Activated naive CD4-positive, alpha-beta T cell treated with anti-CD3 and anti-CD28 coated beads, Interleukin-2, amount 50 U/mL, for 16 hours (primary cell): ENCODE measurements at places on chromosomes 5 and 9.

- DNase-seq, result no peak
Measured at GRCh38 chr5:79619854-79620253, 7.6 kb downstream of the TENT2 start.

GRCh38 chr5:94884311-94884710 is 265.8 kb downstream of the SLF1 start:
- no peak for DNase-seq

- DNase-seq, result no peak
Measured at GRCh38 chr5:112077180-112077579, 320.2 kb upstream of the NREP start.

DNA sequence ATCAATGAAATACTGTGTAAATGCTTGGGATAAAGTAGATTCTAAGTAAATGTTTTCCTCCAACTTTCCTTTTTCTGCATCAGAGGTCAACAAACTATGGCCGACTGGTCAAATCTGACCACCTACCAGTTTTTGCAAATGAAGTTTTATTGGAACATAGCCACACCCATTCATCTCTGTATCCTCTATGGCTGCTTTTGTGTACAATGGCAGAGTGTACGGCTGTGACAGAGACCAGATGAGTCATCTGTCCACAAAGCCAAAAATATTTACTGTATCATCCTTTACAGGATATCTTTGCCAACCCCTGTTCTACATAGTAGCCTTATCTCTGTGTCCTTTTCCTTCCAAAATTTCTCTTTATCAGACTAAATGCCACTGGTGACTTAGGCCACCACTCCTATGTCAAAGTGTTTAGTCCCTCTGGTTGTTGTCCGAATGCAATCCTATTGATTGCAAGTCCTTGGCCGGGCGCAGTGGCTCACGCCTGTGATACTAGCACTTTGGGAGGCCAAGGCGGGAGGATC is 218.4 kb upstream of the KLF4 start:
- DNase-seq, result no peak

- DNase-seq, result no peak
Measured at GRCh38 chr5:53820802-53821171, 260.3 kb downstream of the NDUFS4 start.

GRCh38 chr9:101791938-101792337 is 53.5 kb upstream of the GRIN3A start:
- no peak for DNase-seq

- DNase-seq, result no peak
Measured at GRCh38 chr5:90494043-90494442, 19.4 kb downstream of the POLR3G start.

GRCh38 chr9:34256104-34256503 is 73.0 kb downstream of the KIF24 start:
- no peak for DNase-seq

GRCh38 chr5:138929571-138929955 is 54.4 kb upstream of the LRRTM2 start:
- DNase-seq, result no peak

DNA sequence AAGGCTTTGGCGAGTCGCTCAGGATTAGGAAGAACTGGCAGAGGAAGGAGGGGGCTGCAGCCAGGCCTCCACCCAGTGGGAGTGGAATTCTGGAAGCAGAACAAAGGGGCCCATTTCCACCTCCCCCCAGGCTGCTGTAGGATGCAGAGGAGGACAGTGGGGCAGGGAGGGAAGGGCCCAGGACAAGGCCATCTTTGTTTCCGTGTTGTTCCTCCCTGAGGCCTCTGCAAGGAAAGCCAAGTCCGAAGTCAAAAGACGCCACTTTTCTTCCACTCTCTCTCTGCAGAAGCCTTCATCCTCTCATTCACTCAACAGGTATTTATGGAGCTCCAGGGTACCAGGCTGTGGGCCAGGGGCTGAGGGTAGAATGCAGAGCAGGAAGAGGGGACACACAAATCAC is 70.7 kb downstream of the ENTREP1 start:
- no peak for DNase-seq

DNA sequence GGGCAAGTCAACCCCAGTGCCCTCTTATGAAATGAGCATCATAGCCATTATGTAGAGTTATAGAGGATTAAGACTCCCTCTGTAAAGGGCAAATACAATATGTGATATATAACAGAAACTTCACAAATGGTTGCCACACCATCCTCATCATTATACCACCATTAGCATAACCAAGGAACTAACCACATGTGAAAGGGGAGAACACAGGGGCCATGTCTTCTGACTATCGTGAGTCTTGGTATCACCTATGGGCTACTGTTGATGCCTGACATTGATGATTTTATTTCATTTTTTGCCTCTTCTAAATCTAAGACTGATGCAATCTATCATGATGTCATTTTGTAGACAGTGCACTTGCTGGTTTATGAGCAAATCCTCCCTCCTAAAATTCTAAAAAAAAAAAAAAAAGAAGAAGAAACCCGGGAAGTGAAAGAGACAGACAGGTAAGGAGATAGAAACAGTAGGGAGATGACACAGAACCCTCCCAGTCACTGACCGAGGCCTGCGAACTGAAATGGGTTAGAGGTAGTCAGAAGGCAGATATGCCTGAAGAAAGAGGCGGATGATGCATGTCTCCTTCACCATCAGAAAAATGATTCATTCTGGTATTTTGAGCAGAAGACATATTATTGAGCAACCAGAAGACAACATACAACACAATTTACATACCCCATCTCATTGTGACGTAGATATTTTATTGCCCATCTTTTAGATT is 266.0 kb downstream of the DMAC1 start:
- no peak for DNase-seq

DNA sequence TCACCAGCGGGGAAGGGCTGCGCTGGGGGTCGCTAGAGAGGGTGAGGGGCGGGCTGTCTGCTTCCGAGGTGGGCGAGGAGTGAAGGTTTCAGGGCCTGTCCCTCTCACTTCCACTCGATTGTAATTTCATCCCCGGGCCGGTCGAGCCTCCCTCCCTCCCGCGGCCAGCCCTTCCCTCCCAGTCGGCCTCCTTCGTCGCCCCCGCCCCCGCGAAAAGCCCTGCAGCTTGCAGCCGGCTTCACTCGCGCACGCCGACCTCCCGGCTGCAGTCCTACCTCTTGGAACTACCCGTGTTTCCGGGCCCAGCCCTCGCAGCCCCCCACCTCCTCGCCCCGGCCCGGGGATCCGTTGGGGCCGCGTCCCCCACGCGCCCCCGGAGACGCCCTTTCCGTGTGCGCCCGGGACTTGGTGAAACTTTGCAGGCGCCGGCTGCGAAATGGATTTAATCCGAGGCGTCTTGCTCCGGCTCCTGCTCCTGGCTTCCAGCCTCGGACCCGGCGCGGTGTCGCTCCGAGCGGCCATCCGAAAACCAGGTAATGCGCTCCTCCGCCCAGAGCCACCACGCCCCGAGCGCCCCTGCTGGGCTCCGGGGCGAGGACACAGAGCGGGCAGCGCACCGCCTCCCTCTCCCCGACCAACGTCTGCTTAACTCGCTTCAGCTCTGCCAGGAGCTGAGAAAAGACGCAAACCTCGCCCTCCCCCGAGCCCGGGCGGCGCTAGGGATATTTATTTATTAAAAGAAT is at the start of gene EGFLAM:
EGFLAM (plus strand) TSS at position 241 of the 743 bp plus-strand sequence; CDS start at position 437, 196 bp downstream.
- DNase-seq, result peak; percentile 15

- DNase-seq, result no peak
Measured at GRCh38 chr5:5755888-5756287, 333.4 kb downstream of the ICE1 start.

DNA sequence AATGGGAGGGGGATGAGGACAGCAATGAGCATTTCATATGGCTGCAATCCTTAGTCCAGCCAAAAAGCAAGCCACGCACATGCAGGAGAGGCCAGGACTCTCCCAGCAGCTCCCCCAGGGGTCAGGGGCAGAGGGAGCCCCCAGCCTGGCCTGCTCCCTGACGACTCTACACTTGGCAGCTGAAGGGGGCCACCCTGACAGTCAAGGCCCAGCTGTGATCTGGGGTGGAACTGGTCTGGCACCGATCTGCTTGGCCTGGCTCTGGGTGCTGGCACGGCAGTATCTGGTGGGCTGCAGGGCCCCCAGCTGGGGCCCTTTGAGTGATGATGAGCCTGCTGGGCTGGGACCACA is 118.1 kb downstream of the ADAMTS2 start:
- DNase-seq, result no peak

- no peak for DNase-seq
Measured at GRCh38 chr5:158737536-158738027, 362.1 kb downstream of the EBF1 start.

DNA sequence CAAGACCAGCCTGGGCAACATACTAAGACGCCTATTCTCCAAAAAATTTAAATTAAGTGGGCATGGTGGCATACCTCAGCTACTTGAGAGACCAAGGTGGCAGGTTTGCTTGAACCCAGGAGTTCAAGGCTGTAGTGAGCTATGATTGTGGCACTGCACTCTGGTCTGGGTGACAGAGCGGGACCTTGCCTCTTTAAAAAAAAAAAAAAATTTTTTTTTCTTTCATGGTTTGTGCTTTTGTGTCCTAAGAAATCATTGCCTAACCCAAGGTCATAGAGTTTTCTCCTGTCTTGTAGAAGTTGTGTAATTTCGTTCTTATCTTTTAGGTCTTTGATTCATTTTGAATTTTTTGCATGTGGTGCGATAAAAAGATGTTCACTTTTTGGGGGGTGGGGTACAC is 12.3 kb downstream of the GPBP1 start:
- DNase-seq, result no peak

- no peak for DNase-seq
Measured at GRCh38 chr9:137126786-137127185, 12.2 kb upstream of the GRIN1 start.

DNA sequence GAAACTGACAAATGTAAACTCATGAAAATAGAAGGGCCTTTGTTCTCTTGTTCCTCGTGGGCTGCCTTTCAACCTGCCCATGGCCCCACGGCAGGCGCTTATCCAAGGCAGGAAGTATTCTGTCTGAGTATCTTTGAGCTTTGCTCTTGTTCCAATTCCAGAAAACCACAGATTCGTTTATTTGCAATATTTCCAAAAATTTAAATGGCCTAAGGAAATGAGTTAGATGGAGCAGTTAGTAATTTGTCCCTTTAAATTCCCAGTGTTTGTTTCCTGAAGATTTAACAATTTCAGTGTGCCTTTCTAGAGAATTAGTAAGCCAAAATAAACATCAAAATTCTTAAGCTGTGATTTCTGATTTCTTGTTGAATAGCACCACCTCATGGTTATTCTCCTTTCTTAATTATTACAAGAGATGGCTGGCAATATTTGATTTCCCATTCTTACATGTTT is 299.4 kb upstream of the RASA1 start:
- no peak for DNase-seq

DNA sequence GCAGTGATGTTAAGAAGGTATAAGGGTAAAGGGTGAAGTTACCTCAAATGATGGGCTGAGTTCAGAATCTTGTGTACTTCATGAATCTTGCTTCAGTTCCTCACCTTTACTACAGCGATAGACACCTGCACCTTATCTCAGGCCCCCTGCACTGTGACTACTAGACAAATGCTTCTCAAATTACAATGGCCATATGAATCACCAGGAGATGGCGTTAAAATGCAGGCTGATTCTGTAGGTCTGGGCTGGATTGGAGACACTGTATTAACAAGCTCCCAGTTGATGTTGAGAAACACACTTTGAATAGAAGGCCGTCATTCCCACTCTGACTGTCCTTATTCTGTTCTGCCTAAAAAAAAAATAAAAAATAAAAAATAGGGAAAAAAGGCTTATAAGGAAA is 29.8 kb downstream of the TARS1 start:
- DNase-seq, result no peak

GRCh38 chr9:113556877-113557593 is 93.5 kb downstream of the RGS3 start:
- no peak for DNase-seq

- DNase-seq, result no peak
Measured at GRCh38 chr9:573691-574410, 267.6 kb upstream of the DMRT1 start.

DNA sequence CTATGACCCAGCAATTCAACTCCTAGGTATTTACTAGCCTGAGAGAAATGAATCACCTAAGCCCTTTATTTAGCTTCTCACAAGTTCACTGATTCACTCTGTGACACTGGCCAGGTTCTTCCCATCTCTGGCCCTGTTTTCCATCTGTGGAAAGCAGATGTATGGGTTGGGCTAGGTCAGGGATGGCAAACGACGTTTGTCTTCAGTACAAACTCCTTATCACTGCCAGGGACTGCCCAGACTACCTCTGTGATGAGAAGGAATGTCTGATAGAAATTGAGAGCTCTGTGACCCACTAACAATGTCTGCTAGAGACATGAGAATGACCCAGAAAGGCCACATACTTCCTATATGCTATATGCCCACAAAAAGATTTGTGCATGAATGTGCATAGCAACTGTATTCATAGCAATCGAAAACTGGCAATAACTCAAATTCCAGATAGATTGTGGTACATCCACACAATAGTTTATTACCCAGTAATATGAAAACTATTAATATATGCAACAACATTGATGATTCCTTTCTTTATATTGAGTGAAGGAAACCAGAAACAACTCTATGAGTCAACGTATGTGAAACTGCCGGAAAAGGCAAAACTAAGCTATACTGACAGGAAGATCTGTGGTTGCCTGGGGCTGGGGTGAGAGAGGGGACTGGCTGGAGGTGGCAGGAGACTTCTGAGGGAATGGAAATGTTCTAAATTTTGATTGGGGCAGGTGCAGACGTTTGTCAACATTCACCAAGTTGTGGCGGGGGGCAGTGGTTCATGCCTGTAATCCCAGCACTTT is 32.0 kb upstream of the ADAM19 start:
- peak; percentile 22 for DNase-seq

DNA sequence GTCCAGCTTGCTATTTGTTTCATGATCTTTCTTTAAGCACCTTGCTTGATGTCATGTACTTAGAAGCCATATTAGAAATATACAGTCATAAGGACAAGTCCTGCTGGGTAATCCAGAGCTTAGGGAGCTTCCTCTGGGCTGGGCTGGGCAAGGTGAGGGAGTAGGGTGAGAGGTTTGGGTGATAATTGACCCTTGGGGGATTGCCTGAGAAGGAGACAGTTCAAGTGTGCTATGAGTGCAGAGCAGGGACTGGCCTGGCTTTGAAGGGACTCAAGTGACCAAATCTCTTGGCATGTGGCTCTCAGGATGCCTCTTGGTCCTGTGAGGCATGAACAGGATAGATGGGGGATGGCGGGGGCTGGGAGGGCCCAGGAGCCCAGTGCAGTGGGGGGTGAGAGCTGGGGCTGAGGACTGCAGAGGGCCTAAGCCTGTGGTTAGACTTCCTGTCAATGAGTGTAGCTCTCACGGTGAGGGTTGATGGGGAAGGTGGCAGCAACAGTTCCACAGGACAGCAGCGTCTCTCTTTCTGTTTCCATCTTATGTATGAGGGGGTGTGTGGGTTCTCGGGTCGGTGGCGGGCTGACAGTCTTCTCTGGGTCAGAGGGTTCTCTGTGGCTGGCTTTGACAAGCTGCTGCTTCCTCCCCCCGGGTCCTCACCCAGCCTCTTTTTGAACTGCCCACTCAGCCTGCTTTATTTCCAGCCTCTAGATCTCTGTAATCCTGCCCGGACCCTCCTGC is 53.5 kb downstream of the RGS3 start:
- DNase-seq, result peak; percentile 58

DNA sequence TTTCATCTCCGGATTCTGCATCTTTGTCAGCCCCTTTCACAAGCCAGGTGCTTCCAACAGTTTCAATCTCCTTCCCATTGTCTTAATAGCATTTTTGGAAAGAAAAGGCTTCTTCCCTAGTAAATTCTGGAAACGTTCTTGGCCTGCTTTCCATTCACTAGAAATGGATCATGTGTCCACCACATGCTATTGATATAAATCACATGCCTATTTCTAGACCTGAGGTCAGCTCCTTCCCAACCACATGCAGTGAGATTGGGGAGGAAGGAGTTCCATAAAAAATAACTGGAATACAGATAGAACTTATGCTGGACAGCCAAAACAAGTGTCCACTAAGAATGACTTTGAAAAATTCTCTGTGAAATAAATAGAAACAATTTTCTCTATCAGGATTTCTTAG is 181.6 kb upstream of the TMEM161B start:
- DNase-seq, result no peak

- DNase-seq, result no peak
Measured at GRCh38 chr9:109520475-109521132, 22.5 kb upstream of the PTPN3 start.
